ENCODE measurements at places on chromosomes 1 and 21. TPM values are rescaled to one million over a fixed set of nuclear protein-coding genes. Genes with fewer than 3 reads are reported as not detected.

The OR6N1 gene
- not detected for total RNA-seq

The C1orf216 gene
- 6.4 TPM for total RNA-seq

The CCDC185 gene
- total RNA-seq, result not detected

The C1orf116 gene
- 32.1 TPM for total RNA-seq

The ABCD3 gene
- 14.5 TPM for total RNA-seq

DNA sequence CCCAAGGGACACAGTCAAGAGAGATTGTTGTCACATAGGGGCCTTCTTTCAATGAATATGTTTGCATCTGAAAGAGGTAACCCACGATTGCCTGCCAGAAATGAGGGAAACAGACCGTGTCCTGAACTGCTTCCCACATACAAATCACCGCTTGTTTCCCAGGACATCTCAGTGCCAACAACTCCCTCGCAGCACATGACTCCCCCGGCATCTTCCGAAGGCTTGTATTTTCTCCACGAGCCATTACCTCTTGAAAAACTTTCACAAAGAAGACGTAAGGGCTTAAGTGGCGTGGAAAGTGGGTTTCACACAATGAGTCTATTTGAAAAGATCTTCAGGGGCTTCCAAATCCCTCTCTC, 31.6 kb upstream of the PDE9A start:
- H3K4me3 ChIP-seq, result no peak overlapping the region
- no peaks in the 10 kb centered on the region for H3K36me3 ChIP-seq
- no peak for DNase-seq
- H3K4me1 ChIP-seq, result peaks cover 16% of the 10 kb centered on the region
- H3K27me3 ChIP-seq, result peaks cover 59% of the 10 kb centered on the region
- H3K27ac ChIP-seq, result no peak overlapping the region

- no peak overlapping the region for H3K4me3 ChIP-seq
- H3K27ac ChIP-seq, result no peak overlapping the region
Observed at GRCh38 chr1:223651291-223651991, 14.1 kb downstream of the CAPN8 start.

GRCh38 chr1:234893359-234893724, 235.3 kb downstream of the TOMM20 start:
- no peak for DNase-seq
- peak overlapping the region; percentile 63 for H3K27ac ChIP-seq
- H3K4me3 ChIP-seq, result no peak overlapping the region
- H3K36me3 ChIP-seq, result no peaks in the 10 kb centered on the region
- H3K4me1 ChIP-seq, result peaks cover 14% of the 10 kb centered on the region

All from stomach (tissue), 19 donors.